ENCODE measurements at places on chromosomes 7 and 10.

DNA sequence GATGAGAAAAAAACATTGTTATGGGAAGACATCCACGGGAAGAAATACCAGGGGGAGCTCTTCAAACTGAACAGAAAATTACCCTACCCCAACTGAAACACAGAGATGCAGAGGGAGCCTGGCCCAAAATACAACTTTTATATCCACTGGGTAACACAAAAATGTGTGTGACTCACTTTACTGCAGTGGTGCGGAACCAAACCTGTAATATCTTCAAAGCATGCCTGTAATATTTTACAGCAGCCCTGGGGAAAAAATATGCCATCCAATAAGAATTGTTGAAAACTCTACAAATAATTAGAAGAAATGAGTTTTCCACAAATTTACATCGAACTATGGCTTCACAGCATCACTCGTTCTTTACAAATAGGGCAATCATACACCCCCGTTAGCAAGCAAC lies 49.8 kb upstream of the SRRM3 start:
- DNase-seq = no peak

DNA sequence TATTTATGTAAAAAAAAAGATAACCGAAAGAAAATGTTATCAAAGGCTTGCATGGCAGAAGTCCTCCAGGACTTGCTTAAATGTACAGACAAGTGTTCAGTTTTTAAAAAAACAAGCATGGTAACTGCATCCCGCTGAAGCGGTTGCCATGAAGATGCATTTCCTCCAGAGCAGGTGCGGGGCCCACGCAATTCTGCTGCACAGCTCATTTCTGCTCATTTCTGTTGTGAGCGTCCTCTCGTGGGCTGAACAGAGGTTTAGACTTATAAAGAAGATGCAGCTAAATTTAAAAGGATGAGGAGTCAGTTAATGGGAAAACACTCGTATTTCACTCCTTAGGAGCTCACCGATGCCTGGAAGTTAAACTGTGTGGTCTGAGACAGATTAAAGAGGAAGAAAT lies 247.6 kb downstream of the DNAJB6 start:
- DNase-seq = no peak

DNA sequence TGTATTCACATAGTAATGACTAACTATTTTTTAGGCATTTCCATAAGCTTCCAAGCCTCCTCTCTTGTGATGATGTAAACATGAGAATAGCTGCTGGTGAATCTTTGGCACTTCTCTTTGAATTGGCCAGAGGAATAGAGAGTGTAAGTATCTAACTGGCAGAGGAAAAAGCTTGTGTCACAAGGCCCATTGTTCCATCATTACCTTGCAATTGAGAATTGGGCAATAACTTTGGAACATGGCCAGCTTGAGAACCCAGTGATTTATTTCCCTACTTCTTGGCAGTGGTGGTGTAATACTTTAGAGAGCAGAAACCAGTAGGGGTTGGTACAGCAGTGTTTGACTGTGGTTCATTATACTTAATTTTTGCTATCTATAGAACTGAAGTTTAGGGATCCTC lies 12.0 kb downstream of the IFRD1 start:
- DNase-seq = peak; percentile 93

DNA sequence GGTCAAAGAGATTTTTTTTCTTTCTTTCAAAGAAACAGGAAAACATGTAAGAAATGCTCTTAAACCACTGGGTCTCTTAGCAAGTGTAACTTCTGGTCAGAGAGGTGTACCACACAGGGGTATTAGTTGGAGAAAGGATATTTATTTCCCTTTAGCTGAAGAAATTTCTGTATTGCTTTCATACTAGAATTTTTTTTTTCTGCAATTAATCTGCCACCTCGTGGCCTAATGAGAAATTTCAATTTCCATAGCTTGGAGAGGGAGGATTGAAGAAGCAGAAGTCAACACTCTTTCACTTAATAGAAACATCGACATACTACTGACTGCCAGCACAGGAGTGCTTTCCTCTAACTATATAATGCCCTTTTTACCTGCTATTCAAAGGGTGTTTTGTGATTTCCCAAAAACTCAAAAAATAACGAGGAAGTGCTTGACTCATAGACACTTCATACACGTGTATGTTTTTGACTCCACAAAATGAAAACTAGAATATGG lies 177.6 kb upstream of the NAMPT start:
- peak; percentile 55 for DNase-seq

DNA sequence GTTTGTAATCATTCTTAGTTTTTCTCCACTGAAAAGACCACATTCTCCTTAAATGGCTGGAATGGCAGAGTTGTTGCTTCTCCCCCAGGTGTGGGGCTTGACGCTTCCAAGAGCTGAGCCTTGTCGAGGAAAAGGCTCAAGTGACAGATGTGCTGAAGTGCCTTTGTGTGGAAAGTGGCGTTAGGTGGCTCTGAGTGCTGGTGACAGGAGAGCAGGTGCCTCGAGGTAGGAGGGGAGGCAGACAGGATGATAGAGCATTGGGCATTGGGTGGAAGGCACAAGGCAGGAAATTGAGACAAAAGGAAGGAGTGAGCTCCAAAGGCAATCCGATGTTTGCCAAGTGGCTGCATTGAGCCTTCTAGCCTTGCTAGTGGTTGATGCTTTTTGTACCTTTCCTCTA lies 6.7 kb downstream of the KIAA1217 start:
- DNase-seq = no peak

Measured in MV-4-11 (cell line).